ENCODE measurements at places on chromosomes 3 and 15.

DNA sequence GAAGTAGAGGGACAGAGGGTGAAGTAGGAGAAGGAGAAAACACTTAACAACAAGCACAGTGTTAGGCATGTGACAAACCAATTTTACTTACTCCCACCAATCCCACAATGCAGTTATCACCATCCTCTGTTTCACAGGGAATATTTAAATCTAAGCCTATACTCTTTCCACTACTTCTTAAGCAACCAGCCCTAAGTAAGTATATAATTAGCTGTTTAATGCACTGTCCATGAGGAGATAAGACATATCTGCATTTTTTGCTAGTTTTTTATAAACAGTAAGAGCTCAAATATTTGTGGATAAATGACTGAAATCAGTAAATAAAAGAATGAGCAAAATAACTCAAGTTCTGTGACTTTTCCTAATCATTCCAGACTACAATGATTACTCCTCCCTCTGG, 62.7 kb downstream of the GSK3B start:
- DNase-seq, result no peak

DNA sequence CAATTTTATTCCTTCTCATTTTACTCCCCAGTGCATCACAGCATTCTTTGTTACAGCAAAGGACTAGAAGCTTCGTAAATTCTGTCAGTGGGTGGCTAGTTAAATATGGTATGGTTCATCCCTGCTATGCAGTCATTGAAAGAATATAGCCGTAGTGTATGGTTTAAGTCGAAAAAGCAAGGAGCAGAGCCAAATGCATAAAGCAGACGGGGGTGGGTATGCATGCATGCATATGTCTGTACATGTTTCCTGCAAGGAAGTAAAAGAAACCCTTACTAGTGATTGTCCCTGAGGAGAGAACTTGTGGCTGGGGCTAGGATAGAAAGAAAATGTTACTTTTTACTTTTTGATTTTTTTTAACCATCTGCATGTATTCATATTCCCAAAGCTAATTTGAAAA, 19.9 kb downstream of the RBP2 start:
- no peak for DNase-seq

DNA sequence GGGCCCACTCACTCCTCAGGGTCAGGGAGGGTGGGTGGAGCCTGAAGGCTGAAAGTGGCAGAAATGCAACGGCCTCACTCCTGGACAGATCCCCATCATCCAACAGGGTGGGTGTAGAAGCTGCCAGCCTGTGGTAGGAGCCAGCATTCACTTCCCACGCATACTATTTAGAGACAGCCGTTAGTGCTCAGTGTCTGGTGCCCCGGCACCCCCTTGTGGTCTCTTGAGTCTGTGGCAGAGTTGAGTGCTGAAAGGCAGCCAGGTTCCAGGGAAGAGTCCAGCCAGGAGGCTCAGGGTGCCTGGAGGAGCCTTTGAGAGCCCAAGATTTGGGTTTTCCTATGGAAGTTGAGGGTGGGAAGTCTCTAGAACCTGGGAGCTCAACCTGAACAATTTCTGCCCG, 2.1 kb upstream of the GNAT1 start:
- DNase-seq, result peak; percentile 71

DNA sequence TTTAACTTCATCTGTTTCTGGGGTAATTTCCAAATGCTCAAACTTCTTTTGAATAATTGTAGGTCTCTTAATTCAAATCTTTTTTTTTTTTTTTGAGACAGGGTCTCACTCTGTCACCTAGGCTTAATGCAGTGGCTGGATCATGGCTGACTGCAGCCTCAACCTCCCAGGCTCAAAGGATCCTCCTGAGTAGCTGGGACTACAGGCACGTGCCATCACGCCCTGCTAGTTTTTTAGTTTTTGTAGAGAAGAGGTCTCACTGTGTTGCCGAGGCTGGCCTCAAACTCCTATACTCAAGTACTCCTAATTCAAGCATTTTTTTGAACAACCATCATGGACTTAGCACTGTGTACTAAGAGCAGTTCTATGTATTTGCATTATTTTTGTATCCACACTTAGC, 3.8 kb upstream of the SIAH2 start:
- no peak for DNase-seq

GRCh38 chr3:71069797-71070196, 513.7 kb downstream of the FOXP1 start:
- DNase-seq, result no peak

- DNase-seq, result no peak
Observed at GRCh38 chr3:128949158-128949557, 44.7 kb downstream of the CFAP92 start.

- DNase-seq, result no peak
Observed at GRCh38 chr3:2927259-2927658, 182.9 kb downstream of the IL5RA start.

DNA sequence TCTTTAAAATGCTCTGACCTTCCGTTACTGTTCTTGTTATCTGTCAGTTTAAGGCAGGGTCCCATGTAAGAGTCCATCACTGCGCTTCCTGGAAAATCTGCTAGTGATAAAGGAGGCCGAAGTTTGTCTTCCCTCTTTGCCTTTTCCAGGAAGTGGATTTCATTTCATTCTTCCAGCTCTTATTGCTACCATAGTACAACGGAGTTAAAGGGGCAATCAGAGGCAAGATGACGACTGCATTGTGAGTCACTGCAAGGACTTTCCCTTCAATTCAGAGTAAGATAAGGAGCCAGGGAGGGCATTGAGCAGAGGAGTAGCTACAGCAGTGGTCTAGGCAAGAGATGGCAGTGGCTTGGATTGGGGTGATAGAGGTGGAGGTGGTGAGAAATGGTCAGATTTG, 17.2 kb upstream of the DET1 start:
- DNase-seq, result peak; percentile 31

DNA sequence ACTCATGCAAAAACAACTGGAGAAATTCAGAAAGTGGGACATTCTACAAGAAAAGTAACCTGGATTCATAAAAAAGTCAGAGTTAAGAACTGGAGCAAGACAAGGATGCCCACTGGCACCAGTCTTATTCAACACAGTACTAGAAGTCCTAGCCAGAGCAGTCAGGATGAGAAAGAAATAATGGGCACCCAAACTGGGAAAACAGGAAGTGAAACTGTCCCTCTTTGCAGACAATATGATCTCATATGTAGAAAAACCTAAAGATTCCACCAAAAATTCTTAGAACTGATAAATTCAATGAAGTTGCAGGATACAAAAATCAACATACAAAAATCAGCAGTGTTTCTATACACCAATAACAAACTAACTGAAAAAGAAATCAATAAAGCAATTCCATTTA, 37.4 kb downstream of the TXNRD3 start:
- DNase-seq, result no peak

- peak; percentile 79 for DNase-seq
Observed at GRCh38 chr3:127820221-127820825, 2.0 kb downstream of the MGLL start.

GRCh38 chr3:172142051-172142863, 102.9 kb downstream of the FNDC3B start:
- DNase-seq, result peak; percentile 85

DNA sequence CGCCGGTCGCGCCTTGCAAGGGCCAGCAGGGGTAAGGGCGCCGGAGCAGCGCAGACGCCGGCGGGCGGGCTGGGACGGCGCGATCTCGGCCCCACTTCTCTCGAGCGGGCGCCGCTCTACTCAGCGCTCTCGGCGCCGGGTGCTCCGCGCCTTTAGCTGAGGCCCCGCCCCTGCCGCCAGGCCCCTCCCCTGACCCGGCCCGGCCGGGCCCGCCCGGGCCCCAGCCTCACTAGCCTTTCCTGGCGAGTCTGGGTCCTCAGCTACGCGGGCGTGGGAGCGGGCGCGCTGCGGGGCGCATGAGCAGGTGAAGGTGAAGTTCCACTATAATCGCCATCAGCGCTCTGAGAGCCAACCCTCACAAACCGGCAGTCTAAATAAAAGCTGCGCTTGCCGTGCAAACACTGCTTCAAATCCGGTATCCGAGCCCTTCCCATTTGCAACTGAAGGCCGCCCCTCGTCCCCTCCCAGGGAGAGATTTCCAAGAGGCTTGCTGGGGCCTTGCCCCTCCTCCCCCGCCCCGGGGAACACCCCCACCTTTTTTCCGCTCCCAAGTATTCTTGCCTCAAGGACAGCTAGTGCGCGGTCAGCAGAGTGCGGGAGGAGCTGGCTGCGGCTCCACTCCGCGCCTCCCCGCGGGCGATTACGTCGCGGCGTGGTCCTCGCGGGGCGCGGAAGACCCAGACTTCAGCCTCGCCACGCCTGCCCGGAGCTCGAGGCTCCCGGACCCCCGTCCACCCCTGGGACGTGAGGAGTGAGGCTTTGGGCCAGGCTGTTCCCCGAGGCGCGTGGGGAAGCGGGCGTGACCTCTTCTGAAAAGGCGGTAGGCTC, at the start of gene RPP25:
RPP25 (minus strand) TSS at position 125 of the 828 bp plus-strand sequence. CDS start 189 bp downstream, outside the sequence.
- peak; percentile 56 for DNase-seq

DNA sequence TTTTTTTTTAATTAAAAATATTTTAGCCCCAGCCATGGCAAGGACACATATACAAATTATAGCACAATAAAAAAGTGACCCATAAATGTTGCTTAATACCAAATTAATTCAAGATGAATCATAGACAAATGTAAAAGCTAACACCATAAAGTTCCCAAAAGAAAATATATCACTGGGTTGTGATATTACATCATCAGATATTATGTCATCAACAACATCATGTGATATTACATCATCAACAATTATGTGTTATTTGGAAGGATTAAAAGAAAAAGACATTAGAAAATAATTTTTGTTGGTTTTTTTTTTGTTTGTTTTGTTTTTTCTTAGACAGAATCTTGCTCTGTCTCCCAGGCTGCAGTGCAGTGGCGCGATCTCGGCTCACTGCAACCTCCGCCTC, 34.5 kb upstream of the ABHD10 start:
- no peak for DNase-seq

DNA sequence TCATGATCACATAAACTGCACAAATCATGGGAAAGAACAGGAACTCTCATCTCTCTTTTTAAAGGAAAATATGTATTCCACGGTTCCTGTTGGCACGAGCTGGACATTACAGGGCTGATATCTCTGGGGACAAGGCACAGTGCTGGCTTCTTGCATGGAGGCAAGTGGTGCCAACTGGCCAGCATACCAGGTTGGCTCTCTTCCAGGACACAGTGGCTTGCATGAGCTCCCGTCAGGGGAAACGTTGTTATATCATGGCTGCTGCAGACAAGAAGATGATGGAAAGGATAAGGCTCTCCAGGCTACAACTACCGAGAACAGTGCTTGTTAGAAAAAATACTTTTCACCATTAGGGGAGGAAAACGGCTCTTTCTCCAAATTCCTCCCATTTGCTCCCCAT, 283.9 kb downstream of the RORA start:
- no peak for DNase-seq

DNA sequence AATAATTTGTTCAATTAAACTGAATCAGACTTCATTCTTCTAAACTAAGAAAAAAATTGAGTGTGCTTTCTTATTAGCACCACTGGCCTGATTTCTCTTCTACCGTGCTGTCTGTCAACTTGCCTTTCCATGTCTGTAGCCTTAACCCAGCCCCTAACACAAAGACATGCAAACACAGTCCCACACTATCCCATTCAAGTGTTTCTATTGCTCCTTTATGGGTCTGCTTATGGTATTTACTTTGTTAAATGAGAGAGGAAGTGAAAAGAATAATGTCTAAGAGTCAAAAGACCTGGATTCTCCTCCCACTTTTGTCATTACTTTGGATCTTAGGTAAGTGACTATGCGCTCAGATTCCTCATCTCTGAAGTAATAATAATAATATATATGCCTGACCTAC, 55.3 kb downstream of the GTF2E1 start:
- DNase-seq, result no peak

- DNase-seq, result no peak
Observed at GRCh38 chr3:124850212-124850611, 37.0 kb downstream of the ITGB5 start.

GRCh38 chr3:145134738-145135137, 1026.2 kb downstream of the PLOD2 start:
- DNase-seq, result no peak

- DNase-seq, result peak; percentile 87
Observed at GRCh38 chr15:52100807-52101442, 11.7 kb downstream of the BCL2L10 start.

DNA sequence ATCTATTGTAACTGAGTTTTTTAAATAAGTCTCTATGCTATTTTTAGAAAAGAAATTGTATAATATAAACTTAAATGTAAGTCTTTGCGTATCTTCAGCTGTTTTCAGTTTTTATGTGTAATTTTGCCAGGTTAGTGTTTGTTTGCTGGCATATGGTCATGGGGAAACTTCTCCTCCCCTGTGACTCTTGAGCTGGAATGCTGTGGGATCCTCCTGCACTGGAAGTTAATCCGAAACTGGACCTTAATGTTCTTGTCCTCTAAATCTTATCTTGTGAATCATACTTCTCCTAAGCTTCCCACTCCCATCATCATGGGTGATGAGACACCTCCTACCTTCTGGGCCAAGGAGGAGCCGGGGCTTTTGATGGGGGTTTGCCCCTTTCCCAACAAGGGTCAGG, 52.4 kb upstream of the CHST2 start:
- DNase-seq, result no peak

DNA sequence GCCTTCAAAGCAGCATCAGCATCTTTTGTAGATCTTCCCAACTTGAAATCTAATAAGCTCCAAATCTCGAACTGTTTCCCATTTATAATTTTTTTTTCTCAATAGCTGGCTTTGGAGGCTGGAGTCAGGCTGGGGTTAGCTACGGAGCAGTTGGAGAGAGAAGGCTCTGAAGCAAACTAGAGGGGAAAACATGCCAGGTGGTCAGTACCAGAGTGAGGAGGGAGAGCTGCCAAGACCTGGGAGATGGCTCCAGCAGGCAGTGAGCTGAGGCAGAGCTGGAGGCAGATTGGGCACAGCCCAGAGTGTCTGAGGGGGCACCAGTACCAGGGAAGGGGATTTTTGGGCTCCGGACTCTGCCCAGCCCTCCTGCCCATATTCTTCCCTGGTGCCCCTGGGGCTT, 311.2 kb downstream of the RPLP1 start:
- no peak for DNase-seq

DNA sequence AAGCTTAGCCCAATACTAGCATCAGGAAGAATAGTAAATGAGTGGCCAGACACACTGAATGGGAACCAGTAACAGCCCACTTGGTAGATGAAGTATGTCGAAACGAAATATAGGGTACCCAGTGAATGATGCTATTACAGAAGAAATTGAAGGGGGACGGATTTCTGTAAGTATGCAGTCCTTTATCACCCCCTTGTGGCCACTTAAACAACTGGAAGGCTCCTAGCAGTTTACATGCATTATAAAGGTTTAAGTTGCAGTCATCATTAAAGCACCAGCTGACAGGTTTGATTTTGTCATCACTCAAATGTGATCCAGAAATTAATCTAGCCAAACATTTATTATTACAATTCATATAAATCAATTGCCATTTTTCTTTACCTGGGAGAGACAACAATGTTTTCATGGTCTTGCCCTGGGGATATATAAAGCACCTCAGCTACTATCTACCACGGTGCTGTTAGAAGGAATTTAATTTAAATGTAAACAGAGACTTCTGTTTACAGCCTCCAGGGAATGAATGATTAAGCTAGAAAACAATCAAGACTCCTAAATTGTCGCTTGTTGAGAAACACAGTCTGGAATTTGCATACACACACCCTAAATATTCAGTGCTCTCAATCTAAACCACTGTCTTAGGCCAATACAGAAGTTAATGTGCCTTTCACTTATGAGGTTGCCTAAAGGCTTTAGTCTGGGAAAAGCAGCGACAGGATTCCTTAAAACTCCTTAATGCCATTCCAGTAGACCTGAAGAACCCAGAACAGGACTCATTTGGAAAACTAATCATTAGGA, 7.8 kb downstream of the EIF1B start:
- DNase-seq, result peak; percentile 46
